ENCODE measurements at places on chromosomes 5 and 9.

DNA sequence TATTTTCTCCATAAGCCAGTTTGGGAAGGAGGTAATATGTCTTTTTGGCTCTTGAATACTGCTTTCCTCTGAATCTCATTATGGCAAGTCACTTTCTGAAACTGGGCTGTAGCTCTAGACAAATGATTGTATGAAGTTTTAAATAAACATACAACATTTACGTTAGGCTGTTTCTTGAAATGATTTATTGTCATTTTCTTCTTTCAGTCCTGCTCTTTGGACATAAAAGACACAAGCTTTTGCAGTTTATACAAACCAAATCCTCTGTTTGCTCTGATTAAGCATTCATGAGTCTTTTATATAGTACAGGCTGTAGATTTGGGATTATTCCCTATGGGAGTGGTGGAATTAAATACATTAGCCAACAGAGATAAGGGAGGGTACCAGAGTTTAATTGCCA is 139.7 kb downstream of the CEP120 start:
- DNase-seq, result no peak

DNA sequence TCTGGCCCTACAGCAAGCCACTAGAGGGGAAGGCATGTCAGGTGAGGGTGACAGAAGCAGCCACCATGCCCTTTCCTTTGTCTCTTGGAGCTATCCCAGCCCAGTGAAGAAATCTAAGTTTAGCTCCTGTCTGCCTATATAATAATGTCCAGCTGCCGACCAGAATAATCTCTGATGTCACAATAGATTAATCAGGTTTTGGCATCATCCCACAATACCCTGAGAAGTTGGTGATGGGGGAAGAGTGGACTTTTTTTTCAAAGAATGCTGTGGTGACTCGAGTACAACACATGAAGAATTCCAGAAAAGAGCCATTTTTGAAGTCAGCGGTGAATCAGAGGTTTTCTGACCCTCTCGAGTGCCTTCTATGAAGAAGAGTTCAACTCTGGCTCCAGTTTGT is 1.7 kb upstream of the TSLP start:
- DNase-seq, result no peak

DNA sequence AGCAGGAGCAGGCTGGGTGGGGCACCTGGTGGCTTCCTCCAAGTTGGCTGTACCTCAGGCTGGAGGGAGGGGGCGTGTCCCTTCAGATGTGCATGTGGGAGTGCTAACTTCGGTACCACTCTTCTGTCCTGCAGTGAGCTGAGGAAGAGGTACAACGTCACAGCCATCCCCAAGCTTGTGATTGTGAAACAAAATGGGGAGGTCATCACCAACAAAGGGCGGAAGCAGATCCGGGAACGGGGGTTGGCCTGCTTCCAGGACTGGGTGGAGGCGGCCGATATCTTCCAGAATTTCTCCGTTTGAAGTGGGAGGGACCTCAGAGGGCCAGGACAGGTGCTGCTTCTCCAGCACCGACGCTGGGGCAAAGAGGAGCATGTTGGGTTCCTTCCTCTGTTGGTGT is 9.3 kb downstream of the NXNL2 start:
- DNase-seq, result no peak

DNA sequence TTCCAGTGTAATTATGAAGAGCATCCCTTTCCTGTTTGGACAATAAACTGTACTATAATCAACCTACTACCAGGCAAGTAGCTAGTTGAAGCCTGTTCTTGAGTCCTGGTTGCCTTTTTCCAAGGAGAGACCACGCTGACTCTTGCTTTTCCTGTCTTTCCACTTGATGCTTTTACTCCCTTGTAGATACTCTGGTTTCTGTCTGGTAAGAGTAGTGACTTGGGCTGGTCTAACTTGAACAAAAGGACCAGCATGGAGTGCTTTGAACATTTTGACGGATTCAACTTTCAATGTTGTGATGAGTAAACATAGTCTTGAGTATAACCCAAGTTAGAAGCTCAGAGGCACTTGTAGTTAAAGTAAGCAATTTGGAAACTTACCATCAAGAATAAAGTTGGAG is 464.3 kb downstream of the GADD45G start:
- no peak for DNase-seq

DNA sequence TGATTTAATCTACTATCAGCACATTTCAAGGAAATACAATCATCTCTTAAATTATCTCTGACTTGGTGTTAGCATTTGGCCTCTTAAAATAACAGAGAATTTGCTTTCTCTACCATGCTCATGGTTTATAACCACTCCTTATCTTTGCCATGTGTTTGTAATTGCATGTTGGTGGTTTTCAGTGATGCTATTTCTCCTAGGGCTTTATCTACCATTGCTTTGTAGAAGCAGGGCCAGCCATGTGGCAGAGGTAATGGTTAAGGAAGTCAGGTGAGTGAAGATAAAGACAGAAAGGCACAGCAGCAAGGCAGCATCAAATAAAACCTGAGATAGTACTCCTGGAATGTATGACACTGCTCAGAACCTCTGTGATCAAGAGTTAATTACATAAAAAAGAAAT is 206.2 kb downstream of the FER start:
- DNase-seq, result no peak

Measured in esophagus squamous epithelium (tissue), 5 donors.